Nucleus accumbens (tissue), 56 donors: ENCODE measurements at places on chromosomes 6 and 20.

- no peak for DNase-seq
Measured at GRCh38 chr6:159043251-159043650, 1.5 kb downstream of the TAGAP start.

- peak; percentile 76 for DNase-seq
Measured at GRCh38 chr20:48728042-48728825, 99.6 kb downstream of the PREX1 start.

DNA sequence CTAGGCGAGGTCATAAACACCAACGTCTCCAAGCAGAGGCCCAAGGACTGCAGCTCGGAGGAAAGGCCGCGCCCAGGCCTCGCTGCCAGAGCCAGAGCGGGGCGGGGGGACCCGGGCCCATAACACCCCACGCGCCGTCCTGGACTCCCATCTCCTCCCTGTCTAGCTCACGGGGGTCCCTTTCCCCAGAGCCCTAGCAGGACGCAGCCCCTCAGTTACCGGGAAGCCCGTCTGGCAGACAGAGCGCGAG is 44.9 kb downstream of the MDFI start:
- DNase-seq = no peak

GRCh38 chr20:22619806-22620205 is 35.4 kb upstream of the FOXA2 start:
- no peak for DNase-seq

DNA sequence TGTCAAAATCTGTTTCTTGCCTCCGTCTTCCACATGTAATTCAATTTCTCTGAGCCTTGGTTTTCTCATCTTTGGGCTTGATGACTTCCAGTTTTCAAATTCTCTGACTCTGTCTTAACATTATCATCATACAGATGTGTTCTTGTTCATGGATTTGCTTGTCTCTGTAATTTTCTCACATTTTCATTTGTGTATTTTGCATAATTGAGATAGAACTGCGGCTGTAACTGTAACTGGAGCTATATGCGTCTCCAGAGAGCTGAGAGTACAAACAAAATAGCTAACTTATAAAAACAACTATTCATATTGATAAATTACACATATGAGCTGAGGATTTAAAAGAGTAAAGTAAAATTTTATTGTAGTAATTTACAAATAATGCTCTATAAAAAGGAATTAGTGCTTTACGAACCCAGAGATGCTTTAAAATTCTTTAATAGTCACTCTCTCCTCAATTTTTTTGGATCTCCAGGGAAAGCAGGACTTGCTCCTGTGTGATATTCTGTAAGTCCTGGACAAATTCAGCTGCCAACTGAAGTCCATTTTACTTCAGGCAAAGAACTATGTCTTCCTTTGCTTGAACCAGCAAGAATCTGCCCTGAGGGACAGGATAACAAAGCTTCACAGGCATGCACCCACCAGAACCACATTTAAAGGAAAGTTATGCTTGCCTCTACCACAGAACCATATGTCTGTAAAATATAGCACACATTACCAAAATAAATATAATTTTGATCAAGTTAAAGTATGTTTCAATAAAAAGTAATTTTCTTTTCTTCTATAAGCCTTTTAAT is 288.3 kb downstream of the KHDC1L start:
- DNase-seq = no peak

GRCh38 chr20:38610521-38610920 is 8.9 kb downstream of the ARHGAP40 start:
- no peak for DNase-seq

DNA sequence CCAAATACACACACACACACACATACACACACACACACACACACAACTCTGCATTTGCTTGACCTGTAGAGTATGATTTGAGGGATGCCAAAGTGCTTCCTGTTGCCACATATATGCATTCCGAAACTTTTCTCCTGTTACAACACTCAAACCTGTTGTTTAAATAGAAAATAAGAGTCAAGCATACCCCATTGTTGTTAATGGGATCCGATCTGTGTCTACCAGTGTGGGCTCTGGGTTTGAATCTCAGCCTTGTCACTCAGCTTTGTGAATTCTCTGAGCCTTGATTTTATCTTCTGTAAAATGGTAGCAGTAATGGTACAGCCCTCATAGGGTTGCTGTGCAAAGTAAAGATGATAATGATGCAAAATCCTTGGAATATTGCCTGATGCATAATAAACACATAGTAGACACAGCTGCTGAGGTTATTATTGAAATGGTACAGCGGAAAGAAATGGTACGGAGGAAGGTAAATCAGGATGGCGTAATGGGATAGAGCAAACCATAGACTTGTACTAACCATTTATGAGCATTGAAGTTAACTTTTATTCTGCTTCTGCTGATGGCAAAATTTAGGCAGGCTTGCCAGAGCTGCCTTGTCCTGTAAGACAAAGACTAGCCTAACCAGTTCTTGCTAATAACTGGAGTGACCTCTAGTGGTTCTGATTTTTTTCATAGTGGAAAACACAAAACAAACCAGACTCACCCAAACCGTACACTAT is 113.5 kb upstream of the PHACTR1 start:
- DNase-seq = no peak

DNA sequence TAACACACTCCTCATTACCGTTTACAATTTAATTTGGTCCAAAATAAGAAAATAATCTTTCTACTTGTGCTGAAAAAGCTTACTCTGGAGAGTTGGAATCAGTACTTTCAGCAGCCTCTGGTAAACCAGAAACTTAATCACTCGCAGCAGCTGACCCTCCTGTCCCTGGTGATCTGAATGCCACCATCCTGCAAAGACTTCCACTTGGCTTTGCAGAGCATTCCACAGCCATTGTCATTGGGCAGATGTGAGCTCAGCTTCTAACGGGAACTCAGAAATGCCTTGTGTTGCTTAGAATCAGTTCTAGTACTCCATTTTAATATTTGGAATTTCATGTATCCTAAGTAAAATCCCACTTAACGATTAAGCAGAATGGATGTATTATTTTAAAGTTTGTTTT is 59.7 kb downstream of the PHACTR1 start:
- no peak for DNase-seq

DNA sequence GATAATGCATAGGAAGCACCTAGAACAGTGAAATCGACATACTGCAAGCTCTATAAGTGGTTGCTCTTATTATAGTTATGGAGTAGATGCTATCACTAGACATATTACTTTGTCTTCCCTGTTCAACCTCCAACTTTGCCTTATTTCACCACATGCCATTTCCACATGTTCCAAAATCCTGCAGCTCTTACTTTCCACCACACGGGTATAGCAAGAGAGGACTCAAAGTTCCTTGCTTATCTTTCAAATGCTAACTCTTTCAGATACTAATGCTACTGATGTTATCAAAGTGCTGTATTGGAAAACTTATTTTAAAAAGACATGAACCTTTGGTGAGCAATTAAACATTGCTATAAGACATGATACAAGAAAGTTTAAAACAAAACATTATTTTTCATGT is 1130.1 kb downstream of the HACE1 start:
- DNase-seq = no peak

DNA sequence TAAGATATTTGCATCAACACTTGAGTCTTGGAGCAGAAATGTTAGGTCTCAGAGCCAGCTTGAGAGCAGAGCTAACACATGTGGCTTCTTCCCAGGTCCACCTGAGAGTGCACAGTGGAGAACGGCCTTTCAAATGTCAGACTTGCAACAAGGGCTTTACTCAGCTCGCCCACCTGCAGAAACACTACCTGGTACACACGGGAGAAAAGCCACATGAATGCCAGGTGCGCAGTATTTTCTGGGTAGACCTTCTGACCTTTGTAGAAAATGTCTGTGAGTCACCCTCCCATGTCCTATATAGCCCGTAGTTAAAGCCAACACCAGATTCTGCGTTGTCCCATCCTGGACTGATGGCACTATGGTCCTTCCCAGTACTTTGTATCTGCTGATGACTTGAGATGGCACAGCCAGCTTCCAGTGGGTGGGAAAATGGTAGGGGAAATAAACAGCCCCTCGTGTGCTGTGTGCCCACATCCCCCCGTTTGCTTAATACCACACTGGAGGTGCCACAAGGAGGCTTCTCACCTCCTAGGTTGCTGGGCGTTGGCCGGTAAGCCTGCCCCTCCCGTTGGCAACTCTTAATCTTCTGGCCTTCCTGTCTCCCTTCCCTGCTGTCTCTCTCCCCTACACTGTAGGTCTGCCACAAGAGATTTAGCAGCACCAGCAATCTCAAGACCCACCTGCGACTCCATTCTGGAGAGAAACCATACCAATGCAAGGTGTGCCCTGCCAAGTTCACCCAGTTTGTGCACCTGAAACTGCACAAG is 20.3 kb downstream of the PRDM1 start:
- no peak for DNase-seq

DNA sequence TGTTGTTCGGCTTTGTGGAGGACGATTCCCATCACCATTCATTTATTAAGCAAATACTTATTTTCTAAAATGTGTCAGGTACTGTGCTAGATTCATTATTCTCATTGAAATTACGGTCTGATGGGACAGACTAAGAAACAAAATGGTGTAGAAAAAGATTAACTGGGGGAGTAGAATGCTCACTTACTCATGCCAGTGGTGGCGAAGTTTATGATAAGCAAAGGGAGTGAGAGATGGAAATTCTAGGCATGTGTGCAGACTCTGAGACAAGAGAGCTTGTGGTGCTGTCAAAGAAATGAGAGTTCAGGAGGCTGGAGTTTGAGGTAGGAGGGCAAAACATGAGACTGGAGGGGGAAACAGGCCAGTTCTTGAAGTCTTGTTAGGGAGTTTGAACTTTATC is 896 bp downstream of the RPP21 start:
- DNase-seq = no peak

DNA sequence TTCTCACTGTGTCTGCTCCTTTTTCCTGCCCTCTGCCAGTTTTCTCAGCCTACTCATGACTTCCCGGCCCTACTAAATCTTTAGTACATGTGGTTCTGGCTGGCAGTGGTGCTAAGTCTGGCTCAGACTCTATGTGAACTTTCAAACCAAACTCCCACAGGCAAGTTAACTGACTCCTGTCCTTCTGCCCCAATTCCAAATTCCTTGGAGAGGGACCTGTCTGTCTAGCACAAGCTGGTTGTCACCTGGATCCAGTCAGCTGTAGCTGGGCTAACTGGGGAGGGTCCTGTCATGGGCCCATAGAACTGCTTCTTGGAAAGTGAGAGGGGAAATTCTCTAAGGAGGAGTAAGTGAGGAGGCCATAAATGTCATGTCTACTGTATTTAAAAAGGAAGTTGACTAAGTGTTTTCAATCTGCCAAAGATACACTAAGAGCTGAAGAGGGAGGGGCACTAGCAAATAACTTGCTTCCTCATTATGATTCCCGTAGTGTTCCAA is 240.1 kb downstream of the KCNQ5 start:
- no peak for DNase-seq

- no peak for DNase-seq
Measured at GRCh38 chr20:16562259-16562658, 11.0 kb downstream of the KIF16B start.

DNA sequence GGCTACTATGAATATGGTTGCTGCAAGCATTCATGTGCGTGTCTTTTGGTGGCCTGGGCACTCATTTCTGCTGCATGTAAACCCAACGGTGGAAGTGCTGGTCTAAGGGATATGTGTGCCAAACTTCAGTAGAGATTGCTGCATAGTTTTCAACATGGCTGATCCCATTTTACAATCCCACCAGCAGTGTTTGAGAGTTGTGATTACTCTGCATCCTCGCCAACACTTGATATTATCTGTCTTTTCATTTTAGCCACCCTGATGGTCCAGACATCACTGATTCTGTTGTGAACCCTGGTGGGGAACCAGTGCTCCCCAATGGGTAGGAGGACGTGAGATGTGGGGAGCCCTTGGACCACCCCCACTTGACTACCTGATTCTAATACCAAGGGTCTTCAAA is 27.5 kb downstream of the PACSIN1 start:
- DNase-seq = no peak

DNA sequence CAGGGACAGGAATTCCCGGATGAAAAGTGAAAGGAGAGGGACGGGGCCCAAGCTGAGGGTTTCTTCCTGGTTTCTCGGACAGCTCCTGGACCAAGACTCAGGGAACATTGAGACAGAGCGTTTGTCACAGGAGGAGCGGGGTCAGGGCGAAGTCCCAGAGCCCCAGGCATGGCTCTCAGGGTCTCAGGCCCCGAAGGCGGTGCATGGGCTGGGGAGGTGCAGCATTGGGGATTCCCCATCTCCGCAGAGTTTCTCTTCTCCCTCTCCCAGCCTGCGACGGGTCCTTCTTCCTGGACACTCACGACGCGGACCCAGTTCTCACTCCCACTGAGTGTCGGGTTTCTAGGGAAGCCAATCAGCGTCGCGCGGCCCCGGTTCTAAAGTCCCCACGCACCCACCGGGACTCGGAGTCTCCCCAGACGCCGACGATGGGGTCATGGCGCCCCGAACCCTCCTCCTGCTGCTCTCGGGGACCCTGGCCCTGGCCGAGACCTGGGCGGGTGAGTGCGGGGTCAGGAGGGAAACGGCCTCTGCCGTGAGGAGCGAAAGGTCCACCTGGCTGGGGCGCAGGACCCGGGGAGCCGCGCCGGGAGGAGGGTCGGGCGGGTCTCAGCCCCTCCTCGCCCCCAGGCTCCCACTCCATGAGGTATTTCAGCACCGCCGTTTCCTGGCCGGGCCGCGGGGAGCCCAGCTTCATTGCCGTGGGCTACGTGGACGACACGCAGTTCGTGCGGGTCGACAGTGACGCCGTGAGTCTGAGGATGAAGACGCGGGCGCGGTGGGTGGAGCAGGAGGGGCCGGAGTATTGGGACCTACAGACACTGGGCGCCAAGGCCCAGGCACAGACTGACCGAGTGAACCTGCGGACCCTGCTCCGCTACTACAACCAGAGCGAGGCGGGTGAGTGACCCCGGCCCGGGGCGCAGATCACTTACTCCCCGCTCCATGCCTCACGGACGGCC is 54.6 kb upstream of the POLR1H start:
- peak; percentile 41 for DNase-seq

DNA sequence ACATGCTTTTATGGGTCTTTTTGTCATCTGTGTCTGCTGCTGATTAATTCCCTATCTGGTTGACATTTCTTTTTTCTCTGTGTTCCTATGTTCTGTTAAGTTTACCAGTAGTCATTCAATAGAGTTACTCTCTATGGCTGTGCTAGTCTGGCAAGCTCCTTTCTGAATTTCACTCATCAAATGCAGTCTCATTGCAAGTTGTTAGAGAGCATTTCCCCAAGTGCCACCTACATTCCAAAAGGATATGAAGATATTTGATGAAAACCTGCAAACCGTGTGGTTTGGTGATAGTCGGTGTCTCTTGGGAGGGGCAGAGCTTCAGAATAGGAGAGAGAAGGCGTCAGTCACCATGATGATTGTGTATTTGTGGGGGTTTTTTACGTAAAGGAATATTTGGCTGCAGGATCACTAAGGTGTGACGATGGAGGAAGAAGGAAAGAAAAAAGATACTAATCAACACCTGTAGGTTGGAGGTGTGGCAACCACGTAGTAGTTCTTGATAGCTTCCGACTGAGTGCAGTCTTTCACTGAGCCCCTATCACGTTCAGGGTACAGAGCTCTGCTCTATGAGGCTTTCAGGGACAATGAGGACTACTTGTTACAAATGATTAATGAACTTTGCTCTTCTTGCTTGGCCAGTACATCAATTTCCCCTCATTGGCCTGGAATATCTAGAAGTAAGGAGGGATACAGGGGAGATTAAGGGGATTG is 73.1 kb upstream of the TNFAIP3 start:
- no peak for DNase-seq

- DNase-seq = no peak
Measured at GRCh38 chr6:36929607-36930006, 24.9 kb upstream of the PI16 start.
